ENCODE measurements at places on chromosomes 6 and 20.
A peak's percentile ranks its signal among the peaks of the same experiment; 100 is the strongest.

- H3K4me1 ChIP-seq, result no peaks in the 10 kb centered on the region
- no peak overlapping the region for H3K27ac ChIP-seq
- H3K4me3 ChIP-seq, result no peak overlapping the region
- H3K36me3 ChIP-seq, result no peaks in the 10 kb centered on the region
- H3K27me3 ChIP-seq, result no peaks in the 10 kb centered on the region
- ATAC-seq, result no peak
These were observed 62.8 kb upstream of the FOXO3 start for GRCh38 chr6:108497883-108498282.

DNA sequence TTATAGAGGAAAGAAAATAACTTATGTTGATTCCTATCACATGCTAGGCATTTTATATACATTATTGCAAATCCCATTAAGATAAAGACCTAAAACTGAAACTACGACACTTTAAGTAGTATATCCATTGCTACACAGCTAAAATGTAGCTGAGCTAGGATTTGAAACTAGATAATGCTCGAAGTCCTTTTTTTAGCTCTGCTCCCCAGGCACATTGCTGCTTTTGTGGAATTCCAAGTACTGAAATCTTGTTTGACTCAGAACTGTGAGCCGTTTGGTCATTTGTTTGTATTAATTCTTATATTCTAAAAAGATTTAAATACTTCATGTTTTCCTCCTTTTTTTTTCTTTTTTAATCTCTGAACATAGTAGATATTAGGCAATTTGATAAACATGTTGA is 644.8 kb downstream of the HACE1 start:
- no peaks in the 10 kb centered on the region for H3K27me3 ChIP-seq
- H3K4me3 ChIP-seq, result no peak overlapping the region
- H3K36me3 ChIP-seq, result no peaks in the 10 kb centered on the region
- no peak overlapping the region for H3K27ac ChIP-seq

GRCh38 chr6:155174576-155175211 is 89.1 kb upstream of the CLDN20 start:
- H3K4me3 ChIP-seq, result no peak overlapping the region
- ATAC-seq, result peak; percentile 74
- no peaks in the 10 kb centered on the region for H3K36me3 ChIP-seq
- peaks cover 7% of the 10 kb centered on the region for H3K4me1 ChIP-seq
- H3K27me3 ChIP-seq, result no peaks in the 10 kb centered on the region

DNA sequence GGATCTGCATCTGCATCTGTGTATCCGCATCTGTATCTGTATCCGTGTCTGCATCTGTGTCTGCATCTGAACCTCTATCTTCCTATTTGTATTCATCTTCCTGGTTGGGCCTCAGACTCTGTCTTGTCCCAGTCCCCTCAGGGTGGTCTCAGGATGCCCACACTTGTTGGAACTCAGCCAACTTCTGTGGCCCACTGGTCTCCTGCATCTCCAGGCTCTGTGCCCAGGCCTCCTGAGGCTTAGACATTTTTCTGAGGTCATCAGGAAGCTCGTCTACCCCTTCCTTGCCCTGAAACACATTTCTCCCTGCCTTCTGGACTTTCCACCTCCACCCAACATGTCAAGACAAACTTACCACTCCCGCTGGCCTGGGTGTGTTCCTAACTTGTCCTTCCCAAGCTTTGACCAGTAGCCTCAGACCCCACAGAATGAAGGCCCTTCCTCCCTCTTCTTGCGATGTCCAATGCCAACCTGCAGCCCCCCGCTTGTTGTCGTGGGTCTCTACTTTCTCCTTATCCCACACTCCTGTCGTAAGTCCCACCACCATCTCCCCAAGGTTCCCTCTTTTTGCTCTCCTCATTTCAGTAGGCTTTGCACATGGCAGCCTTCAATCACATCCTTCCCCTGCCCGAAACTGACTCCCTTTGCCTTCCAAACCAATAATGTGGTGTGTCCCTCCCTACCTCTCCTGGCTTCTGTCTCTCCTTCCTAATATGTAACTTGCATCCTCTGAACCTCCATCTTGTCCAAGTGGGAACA is 176.5 kb downstream of the DLL1 start:
- H3K27ac ChIP-seq, result no peak overlapping the region
- no peaks in the 10 kb centered on the region for H3K4me1 ChIP-seq
- H3K27me3 ChIP-seq, result no peaks in the 10 kb centered on the region
- H3K36me3 ChIP-seq, result no peaks in the 10 kb centered on the region
